Motor neuron (in vitro differentiated cells): ENCODE measurements at places on chromosomes 5 and 9. TPM values are rescaled to one million over a fixed set of nuclear protein-coding genes. Genes with fewer than 3 reads are reported as not detected.

GRCh38 chr9:134210908-134211810 lies 46.8 kb upstream of the RNU6ATAC start:
- ATAC-seq, result no peak

DNA sequence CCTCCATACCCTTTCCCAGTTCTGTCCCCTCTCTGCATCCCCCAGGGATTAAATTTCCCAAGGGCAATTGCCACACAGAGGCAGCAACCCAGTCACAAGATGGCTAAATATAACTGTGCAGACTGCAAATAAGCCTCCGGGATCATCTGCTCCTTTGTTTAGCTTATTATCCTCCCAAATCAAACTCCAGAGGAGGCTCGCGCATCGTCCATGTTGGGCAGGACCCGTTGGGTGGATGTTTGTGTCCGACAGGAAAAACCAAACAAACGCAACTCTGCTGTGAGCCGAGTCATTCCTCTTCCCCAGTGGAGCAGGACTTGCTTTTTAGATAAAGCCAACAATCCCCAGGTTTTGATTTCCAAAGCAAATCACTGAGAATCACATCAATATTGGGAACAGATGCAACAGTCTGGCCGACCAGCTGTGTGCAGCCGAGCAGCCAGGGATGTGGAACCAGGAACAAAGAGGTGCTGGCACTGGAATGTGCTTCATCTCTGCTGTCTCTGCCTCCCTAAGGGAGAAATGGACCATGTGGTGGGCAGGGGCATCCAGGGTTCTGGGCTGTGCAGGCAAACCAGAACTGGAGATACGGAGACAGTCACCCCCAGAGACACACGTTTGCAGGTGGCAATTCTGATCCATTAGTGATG lies 89.8 kb downstream of the PTTG1 start:
- no peak for ATAC-seq

- ATAC-seq, result no peak
Measured at GRCh38 chr9:3858961-3859360, 333.2 kb upstream of the RFX3 start.

PDGFRB gene
- 24.2 and 24.5 TPM in 2 replicates for total RNA-seq

BRINP1 gene
- 29.7 and 31.2 TPM in 2 replicates for total RNA-seq

DNA sequence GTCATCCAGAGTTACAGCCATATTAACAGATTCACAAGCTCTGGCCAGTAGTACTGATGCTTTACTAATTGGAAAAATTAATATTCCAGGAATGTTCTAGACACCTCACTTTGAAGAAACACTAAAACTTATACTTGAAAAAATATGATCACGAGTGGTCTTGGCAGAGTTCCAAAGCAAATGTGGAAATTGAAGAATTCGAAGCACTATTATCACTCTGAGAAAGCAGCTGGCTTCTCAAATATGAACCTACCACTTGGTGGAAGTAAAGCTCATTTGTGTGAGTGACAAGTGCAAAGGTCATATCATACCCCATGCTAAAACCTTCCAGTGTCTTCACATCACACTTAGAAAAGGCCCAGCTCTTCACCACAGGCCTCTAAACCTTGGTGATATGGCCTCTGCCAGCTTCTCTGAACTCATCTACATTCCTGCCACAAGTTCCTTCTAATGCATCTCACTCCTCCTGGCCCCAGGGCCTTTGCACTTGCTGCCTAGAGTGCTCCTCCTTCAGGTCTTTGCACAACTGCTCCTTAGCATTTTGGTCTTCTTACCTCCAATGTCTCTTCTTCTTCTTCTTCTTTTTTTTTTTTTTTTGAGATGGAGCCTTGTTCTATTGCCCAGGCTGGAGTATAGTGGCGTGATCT lies 175.7 kb upstream of the SMIM23 start:
- no peak for ATAC-seq

CDH10 gene
- total RNA-seq, result 8.4 and 9.4 TPM in 2 replicates

GRCh38 chr9:86708918-86709835 lies 238.1 kb downstream of the GAS1 start:
- no peak for ATAC-seq

DNA sequence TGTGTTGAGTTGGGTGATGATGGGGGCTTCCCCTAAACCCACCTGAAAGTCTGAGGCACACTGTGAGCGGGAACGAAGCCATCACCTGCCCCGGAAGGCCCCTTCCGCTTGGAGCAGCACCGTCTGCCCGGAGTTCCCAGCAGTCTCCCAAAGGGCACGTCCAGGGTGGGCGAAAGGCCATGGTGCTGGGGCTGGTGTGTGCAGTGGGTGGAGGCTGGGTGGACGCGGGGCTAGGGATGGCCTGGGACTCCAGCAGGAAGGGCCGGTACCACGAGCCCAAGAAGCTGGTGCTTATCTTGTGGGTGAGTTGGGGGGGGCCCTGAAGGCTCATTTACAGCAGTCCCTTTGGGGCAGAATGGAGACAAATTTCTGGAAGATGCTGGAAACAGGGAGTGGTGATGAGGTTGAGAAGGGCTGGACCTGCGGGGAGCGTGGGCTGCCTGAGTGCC lies 4.6 kb downstream of the FLT4 start:
- no peak for ATAC-seq

- ATAC-seq, result peak; percentile 47
Measured at GRCh38 chr5:113084402-113085083, 107.9 kb downstream of the DCP2 start.

- no peak for ATAC-seq
Measured at GRCh38 chr5:136613230-136613629, 247.9 kb upstream of the TRPC7 start.

LCN15 gene
- 0.50 TPM in 1 of 2 replicates, not detected in the other for total RNA-seq

- ATAC-seq, result peak; percentile 87
Measured at GRCh38 chr5:68734781-68735180, 359.0 kb upstream of the SLC30A5 start.

DNA sequence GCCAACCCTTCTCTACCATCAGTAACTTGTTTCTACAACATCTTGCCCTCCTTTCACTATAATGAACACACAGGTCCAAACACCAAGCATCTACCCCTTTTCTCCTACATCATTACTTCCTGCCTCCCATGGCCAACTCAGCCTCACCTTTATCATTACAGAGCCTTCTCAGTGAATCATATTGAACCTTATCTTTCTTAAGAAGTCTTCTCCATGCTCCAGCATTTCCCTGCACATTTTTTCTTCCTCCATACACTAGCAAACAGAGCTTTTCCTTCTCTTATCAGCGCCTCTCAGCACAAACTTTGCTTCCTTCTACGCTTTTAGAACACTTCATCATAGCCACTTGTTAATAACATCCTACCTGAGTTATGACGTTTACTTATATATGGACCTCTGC lies 148.2 kb downstream of the ARL15 start:
- ATAC-seq, result no peak

DNA sequence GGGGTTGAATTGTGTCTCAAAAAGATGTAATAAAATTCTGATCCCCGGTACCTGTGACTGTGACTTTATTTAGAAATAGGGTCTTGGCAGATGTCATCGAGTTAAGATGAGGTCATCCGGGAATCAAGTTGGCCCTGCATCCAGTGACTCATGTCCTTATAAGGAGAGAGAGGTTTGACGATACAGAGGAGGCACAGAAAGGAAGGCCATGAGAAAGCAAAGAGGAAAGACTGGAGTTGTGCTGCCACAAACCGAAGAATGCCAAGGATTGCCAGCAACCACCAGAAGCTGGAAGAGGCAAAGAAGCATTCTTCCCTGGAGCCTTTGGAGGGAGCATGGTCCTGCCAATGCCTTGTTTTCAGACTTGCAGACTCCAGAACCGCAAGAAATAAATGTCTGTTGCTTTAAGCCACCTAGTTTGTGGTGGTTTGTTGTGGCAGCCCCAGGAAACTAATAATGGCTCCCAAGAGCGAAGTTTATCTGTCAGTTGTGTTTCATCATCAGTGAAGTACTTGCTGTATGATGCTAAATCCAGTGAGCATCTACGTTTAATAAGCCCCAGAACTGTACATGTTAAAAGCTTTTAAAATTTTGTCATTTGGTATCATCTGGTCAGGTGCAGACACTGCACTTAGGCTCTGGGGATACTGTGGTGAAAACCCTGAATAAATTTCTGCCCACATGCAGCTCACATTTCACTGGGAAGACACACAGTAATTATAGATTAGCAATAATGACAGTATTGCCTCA lies 114.8 kb downstream of the TLE4 start:
- no peak for ATAC-seq

SHISAL2B gene
- 0.99 and 1.1 TPM in 2 replicates for total RNA-seq

DNA sequence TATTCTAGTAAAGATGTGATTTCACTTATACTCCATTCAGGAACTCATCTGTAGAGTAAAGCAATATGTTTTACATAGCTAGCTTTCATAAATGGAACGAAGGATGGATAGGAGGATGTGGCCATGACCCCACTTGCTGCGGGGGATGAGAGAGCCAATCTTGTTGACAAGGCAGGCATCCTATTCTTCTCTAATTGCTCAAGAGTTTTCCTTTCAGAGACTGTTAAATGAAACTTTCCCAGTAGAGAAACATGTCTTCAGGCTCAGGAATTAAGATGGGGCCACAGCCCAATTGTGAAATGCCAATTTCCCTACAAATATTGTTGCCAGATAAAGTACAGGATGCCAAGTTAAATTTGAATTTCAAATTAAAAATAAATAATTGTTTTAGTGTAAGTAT lies 196.2 kb upstream of the TUT7 start:
- no peak for ATAC-seq

DNA sequence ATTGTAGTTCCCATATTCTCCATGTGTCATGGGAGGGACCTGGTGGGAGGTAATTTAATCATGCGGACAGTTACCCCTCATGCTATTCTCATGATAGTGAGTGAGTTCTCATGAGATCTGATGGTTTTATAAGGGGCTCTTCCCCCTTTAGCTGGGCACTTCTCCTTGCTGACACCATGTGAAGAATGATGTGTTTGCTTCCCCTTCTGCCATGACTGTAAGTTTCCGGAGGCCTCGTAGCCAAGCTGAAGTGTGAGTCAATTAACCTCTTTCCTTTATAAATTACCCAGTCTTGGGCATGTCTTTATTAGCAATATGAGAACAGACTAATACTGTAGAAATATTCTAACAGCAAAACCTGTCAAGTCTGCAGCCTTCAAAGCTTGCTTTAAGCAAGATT lies 293.2 kb downstream of the CTNND2 start:
- ATAC-seq, result no peak

DNA sequence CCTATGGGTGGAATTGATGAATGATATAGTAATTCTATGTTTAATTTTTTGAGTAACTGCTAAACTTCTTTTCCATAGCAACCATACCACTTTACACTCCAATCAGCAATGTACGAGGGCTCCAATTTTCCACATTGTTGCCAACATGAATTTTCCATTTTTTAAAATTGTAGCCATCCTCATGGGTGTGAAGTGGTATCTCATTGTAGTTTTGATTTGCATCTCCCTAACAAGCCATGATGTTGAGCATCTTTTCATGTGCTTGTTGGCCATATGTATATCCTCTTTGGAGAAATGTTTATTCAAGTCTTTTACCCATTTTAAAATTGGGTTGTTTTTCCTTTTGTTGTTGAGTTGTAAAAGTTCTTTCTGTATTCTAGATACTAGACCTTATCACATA lies 48.9 kb downstream of the TMOD1 start:
- ATAC-seq, result no peak

- no peak for ATAC-seq
Measured at GRCh38 chr5:158354958-158355357, 496.0 kb upstream of the CLINT1 start.

OTULINL gene
- total RNA-seq, result 4.0 and 6.0 TPM in 2 replicates

- ATAC-seq, result peak; percentile 93
Measured at GRCh38 chr5:41924872-41925554, at the start of gene FBXO4. FBXO4 (plus strand) TSS chr5:41925281; CDS start chr5:41925310, 29 bp downstream.

GRCh38 chr5:56037531-56038010 lies 42.8 kb upstream of the IL6ST start:
- no peak for ATAC-seq

DNA sequence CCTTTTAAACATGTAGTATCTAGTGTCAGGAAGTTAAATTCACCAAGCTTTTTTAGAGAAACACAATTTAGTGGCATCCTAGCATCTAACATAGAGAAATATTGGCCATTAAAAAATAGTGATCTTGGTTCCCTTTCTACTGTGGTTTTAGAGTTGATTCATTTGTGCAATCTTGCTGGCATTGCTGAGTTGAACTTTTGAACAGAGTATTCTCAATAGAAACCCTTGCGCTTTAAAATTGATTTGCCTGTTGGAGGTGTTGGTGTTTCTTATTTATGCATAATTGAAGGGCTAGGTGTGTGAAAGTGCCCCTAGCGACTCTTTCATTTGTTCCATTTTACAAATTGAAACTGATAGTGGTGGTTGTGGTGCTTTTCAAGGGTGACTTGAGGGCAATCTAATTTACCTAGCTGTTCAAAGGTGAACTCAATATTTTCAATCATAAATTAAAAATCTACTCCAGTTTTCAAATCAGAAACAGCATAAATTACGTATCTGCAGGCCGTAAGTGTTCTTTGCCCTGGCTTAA lies 73.0 kb upstream of the MPDZ start:
- ATAC-seq, result no peak

DNA sequence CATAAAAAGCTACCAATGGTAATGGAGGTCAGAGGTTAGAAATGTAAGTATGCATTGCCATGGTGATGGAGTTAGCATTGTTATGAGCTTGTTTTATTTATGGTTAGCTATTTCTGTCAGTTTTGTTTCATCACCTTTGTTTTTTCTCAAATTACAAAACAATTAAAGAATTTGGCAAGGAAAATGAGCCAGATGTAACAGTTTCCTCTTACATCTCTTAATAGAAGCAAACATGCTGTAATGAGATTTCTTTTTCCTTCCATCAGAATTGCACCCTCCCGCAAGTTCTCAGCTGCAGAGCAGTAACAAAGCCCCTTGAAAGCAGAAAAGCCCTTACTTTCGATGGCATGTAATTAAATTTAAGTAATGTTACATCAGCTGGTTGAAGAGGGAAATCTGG lies 233.0 kb downstream of the SGCD start:
- no peak for ATAC-seq

GRCh38 chr5:40402007-40402364 lies 277.7 kb upstream of the PTGER4 start:
- ATAC-seq, result no peak

DNA sequence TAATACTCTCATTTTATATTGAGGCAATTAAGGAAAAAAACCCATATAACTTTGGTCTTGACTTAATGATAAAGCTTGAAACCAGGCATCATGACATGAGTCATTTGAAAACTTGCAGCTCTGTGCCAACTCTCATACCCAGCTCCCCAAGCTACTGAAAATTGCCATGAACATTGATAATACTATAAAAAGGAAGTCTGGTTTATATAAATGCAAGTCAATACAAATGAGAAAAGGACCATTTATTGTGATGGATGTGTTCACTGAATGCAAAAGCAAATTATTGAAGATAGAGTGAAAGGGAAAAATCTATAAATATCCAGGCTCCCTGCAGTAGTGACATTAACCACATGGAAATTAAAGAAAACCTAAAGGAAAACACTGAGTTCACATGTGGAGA lies 116.3 kb downstream of the DEPDC1B start:
- ATAC-seq, result no peak

GARNL3 gene
- 18.3 and 26.4 TPM in 2 replicates for total RNA-seq

BAAT gene
- 0.33 and 0.44 TPM in 2 replicates for total RNA-seq

GRCh38 chr9:88258601-88259000 lies 120.3 kb upstream of the SPATA31C2 start:
- ATAC-seq, result no peak

TNFSF8 gene
- total RNA-seq, result 0.87 TPM in 1 of 2 replicates, not detected in the other

- ATAC-seq, result peak; percentile 15
Measured at GRCh38 chr5:170631466-170632195, 127.8 kb downstream of the KCNIP1 start.

GRCh38 chr5:177146891-177147638 lies 13.5 kb downstream of the NSD1 start:
- no peak for ATAC-seq

GRCh38 chr5:178376921-178377582 lies 144.4 kb upstream of the PHYKPL start:
- ATAC-seq, result no peak

- ATAC-seq, result no peak
Measured at GRCh38 chr5:58087905-58088304, 372.0 kb downstream of the PLK2 start.

RAB3C gene
- total RNA-seq, result 50.3 and 59.0 TPM in 2 replicates

- no peak for ATAC-seq
Measured at GRCh38 chr5:172972552-172972951, 11.0 kb upstream of the ATP6V0E1 start.
